ENCODE measurements at places on chromosomes 11 and 22.

GRCh38 chr22:30455075-30455840 lies 16.6 kb downstream of the SEC14L3 start:
- no peaks in the 10 kb centered on the region for H3K36me3 ChIP-seq
- peaks cover 13% of the 10 kb centered on the region for H3K4me1 ChIP-seq
- H3K4me3 ChIP-seq: no peak overlapping the region
- no peak overlapping the region for H3K27ac ChIP-seq
- H3K27me3 ChIP-seq: peaks cover 2% of the 10 kb centered on the region

GRCh38 chr11:44589301-44589700 lies 23.8 kb downstream of the CD82 start:
- DNase-seq: no peak
- H3K36me3 ChIP-seq: no peaks in the 10 kb centered on the region
- H3K27ac ChIP-seq: no peak overlapping the region
- peaks cover 4% of the 10 kb centered on the region for H3K27me3 ChIP-seq
- peaks cover 14% of the 10 kb centered on the region for H3K4me1 ChIP-seq

DNA sequence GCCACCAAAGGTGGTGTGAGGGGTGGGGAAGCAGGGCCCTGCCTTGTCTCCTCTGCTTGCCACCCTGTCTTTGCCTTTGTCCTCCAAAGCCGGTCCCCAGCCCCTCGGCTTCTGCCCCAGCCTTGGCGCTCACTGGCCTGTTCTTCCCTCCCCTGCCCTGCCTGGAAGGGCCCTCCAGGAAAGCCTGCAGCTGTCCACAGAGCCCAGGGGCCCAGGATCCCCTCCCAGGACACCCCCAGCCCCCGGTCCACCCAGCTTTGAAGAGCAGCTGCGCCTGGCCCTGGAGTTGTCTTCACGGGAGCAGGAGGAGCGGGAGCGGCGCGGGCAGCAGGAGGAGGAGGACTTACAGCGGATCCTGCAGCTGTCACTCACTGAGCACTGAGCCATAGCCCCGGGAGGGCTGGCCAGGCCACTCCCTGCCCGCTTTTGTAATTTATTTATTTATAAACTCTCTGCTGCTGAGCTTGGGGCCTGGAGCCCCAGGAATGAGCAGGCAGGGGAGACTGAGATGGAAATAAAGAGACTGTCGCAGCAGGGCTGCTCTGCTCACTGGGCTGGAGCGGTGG lies 1.3 kb upstream of the SSH3 start:
- H3K4me1 ChIP-seq: peaks cover 7% of the 10 kb centered on the region
- no peak for DNase-seq
- H3K36me3 ChIP-seq: peaks cover 9% of the 10 kb centered on the region
- peaks cover 23% of the 10 kb centered on the region for H3K27me3 ChIP-seq
- no peak overlapping the region for H3K27ac ChIP-seq
- no peak overlapping the region for H3K4me3 ChIP-seq

DNA sequence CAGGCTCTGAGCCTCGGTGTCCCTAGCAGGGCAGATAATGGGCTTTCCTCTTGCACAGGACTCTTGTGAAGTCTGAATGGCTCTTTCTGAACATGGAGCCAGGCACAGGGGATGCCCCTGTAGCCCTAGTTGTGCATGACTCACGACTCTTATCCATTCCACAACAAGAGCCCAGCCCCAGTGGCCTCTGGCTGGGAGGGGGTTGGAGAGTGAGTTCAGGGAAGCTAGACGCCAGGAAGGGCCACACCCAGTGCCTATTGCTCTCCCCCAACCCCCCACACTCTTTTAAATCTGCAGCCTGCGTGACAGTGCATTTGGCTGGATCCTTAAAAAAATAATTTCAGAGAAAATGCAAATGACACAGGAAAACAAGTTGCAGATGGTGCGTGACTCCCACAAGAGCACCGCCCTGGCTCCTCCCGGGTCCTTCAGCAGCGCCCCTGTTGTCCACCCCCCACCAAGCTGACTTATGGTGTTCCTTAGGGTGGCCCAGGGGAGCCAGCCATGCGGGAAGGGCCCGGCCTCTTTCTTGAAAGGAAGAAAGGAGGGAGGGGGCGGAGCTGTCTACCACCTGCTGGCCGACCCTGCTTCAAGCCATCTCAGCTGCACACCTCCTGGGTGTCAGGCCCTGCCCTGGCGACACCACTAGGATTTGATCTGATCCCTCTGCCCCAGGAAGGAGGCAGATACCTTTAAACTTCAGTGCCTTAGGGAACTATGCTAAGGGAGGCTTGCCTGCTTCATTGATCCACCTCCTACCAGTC lies 74.7 kb downstream of the MN1 start:
- H3K27ac ChIP-seq: no peak overlapping the region
- H3K4me1 ChIP-seq: peaks cover 30% of the 10 kb centered on the region
- no peak overlapping the region for H3K4me3 ChIP-seq
- peaks cover 8% of the 10 kb centered on the region for H3K27me3 ChIP-seq

- H3K27me3 ChIP-seq: peaks cover 4% of the 10 kb centered on the region
- H3K27ac ChIP-seq: no peak overlapping the region
- H3K4me3 ChIP-seq: no peak overlapping the region
- peaks cover 7% of the 10 kb centered on the region for H3K4me1 ChIP-seq
- DNase-seq: no peak
These were observed 44.6 kb downstream of the FZD4 start for GRCh38 chr11:86910592-86910991.

GRCh38 chr11:33094157-33094556 lies 54.8 kb downstream of the TCP11L1 start:
- peaks cover 4% of the 10 kb centered on the region for H3K36me3 ChIP-seq
- no peak overlapping the region for H3K27ac ChIP-seq
- no peak for DNase-seq
- no peaks in the 10 kb centered on the region for H3K27me3 ChIP-seq
- no peak overlapping the region for H3K4me3 ChIP-seq
